ENCODE measurements at places on chromosomes 7 and 10.

DNA sequence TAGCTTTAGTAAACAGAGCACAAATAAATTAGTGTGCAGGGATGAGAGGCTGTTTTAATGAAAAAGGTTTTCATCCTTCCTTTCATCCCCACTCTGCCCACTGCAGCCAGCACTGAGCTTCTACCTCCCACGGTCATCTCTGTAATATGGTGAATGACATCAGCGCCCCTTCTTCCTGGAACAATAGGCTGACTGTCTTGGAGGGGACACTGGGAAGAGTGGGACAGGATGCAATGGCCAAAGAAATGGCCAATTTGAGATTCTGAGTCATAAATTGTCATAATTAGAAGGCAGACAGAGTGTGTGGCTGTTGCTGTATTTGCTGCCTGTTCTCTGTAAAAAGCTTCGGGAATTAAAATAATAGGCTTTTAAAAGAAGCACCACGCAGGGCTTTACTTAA is 126.7 kb upstream of the CALN1 start:
- DNase-seq: no peak

DNA sequence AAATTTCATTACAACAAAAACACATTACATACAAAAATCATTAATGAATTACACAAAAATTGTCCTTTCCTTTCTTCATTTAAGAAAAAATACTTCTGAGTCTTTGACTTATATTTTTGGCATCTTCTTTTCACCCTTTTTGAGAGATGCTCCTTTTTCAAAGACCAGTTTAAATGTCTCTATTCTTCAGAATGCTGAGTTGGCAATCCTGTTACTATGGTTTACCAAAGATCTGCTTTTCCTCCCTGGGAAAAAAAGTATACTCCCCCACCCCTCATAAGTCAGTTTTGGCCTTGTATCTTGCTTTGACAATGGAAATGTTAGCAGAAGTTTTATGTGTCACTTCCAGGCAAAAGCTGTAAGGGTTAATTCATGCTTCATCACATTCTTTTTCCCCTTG is 198.4 kb upstream of the GRM3 start:
- no peak for DNase-seq

- no peak for DNase-seq
These were observed 45.2 kb downstream of the PNLIPRP3 start for GRCh38 chr10:116472891-116473290.

DNA sequence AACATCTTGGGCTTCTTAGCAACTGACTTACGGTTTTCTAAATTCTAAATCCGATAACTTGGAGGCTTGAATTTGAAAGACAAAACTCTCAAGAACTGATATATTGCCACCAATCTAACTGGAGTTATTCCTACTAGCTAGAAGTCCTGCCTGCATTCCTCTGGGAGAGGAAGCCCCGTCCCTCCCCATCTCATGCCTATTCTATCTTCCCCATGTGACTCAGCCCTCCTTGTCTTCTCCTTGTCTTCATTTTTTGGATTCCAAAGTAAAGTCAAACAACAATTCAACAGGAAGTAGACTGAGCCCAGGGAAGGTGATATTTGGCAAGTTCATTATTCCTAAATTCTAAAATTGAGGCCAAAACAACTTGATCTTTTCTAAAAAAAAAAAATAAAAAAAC is 587.7 kb downstream of the KCNMA1 start:
- no peak for DNase-seq

DNA sequence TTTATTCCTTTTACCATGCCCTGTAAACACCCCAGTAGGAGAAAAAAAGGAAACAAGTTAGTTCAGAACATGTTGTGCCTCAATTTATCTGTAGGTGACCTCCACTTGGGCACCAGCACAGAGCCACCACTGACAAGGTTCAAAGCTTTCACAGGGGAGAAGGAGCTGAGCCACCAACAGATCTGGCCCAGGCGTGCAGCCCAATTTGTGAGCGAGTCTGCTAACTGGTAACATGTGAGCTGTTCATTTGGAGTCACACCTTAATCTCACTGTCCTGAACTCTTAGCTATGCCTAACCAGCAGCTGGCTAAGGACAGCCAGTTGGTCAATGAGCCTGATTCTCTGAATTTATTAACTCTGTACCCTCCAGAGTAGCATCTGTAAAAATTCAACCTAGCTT is 78.4 kb upstream of the CAMK2B start:
- no peak for DNase-seq

GRCh38 chr10:69490876-69491275 is 39.6 kb downstream of the TSPAN15 start:
- DNase-seq: no peak

GRCh38 chr7:88647825-88648224 is 111.7 kb upstream of the ZNF804B start:
- no peak for DNase-seq

DNA sequence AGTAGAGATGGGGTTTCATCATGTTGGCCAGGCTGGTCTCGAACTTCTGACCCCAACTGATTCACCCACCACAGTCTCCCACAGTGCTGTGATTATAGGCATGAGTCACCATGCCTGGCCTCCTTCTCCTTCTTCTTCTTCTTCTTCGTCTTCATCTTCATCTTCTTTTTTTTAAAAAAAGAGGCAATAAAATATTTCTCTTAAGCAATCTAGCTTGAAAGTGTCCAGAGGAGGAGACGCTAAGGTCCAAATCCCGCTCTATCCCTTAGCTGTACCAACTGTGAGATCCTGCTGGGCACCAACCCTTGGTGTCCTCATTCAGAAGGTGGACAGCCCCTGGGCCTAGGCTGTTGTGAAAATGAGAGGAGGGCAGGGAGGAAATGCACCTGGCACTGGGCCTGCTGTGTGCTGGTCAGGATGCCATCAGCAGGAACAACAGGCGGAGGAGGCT is 13.9 kb upstream of the PSAP start:
- no peak for DNase-seq

- no peak for DNase-seq
These were observed 172.5 kb downstream of the ARHGAP21 start for GRCh38 chr10:24551161-24551560.

All from NCI-H748 treated with DMSO at 0.1 percent for 48 hours (cell line).